ENCODE measurements at places on chromosomes 16 and 17.

DNA sequence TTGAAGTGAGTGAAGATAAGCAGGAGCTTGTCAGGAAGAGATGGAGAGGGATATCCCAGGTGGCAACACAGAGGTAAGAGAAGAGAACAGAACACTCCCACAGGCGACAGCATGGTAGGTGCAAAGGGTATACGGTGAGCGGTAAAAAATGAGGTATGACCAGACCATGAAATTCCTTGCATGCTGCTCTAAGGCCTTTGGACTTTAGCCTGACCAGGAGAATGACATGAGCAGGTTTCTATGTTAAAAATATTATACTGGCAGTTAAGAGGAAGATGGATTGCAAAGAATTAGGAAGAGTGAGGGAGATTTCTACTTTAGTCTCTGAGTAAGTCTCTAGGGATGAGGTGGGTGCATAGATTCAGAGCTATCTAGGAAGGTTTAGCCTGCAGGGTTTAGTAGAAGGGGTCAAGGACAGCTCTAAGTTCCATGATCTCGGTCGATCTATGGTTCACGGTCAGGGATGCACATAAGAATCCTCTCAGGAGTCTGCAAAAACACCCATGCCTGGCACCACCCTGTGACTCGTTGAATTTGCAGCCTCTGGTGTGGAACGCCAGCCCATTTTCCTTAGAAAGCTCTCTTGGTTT lies 65.7 kb downstream of the HLF start:
- no peak for DNase-seq

DNA sequence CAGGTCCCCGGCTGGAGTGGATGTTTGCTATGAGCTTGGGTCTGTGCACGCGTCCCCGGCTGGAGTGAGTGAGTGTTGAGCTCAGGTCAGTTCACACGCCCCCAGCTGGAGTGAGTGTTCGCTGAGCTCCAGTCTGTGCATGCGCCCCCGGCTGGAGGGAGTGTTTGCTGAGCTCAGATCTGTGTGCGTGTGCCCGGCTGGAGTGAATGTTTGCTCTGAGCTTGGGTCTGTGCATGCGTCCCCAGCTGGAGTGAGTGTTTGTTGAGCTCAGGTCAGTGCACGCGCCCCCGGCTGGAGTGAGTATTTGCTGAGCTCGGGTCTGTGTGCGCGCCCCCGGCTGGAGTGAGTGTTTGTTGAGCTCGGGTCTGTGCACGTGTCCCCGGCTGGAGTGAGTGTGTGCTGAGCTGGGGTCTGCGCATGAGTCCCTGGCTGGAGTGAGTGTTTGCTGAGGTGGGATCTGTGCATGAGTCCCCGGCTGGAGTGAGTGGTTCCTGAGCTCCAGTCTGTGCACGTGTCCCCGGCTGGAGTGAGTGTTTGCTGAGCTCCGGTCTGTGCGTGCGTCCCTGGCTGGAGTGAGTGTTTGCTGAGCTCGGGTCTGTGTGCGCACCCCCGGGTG lies 284.2 kb downstream of the SNX29 start:
- DNase-seq = no peak

DNA sequence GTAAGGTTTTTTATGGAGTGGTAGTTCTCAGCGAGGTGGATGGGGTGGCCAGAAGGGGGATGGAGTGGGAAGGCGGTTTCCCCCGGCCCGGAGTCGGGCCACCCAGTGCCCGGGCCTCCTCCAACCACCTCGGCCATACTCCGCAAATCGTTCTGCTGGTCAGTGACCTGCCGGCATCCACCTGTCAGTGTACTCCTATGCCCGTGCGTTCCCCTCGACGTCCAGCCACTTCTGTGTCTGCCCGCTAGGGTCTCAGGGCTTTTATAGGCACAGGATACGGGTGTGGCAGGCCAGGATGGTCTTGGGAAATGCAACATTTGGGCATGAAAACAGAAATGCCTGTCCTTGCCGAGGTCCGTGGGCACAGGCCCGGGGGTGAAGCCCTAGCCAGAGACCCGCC lies 19.3 kb upstream of the ASGR2 start:
- no peak for DNase-seq

- DNase-seq = no peak
These were observed 10.2 kb downstream of the PIK3R5 start for GRCh38 chr17:8955021-8955959.

DNA sequence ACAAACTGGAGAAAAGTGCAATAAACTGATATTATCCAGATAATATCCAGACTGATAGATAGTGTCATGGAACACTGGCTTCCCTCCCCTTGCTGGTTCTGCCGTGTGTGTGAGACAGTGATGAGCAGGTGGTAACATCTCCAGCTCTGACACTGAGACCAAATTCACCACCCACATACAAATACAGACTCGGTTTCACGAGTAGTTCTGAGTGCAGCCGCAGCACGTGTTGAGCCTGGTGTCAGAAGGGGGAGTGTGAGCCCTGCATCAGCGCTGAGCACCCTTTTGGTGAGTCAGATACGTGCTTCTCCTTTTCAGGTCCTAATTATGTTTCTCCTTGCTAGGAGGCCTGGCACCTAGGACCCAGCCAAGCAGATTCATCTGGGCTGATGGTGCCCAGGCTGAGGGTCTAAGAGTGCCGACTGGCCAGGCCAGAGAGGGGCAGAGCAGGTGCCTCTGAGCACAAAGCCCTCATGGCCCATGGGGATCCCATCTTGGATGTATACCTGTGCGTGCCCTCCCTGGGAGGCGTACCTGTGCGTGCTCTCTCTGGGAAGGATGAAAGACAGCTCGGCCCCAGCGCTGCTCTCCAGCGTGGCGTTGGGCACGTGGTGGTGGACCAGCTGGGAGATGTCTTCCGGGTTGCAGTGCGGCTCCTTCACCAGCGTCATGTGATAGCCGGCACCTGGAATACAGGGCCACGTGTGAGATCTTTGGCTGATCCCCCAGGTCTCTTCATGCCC lies 27.3 kb upstream of the RNPS1 start:
- DNase-seq = no peak

GRCh38 chr16:57795431-57795878 lies 6.8 kb downstream of the KIFC3 start:
- no peak for DNase-seq

DNA sequence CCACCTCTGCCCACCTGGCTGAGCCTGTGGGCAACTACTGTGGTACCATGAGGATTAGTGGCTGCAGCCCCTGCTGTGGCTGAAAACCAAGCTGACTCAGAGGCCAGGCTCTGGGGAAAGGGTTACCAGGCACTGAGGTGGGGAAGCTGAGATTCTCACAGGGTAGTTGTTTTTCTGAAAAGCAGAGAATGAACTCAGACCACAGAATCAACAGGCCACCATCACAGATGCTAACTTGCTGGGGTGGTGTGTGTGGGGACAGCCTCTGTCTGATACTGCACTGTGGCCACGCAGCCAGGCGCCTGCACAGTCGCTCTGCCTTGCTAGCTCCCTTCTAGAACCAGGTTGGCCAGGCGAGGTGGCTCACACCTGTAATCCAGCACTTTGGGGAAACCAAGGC lies 28.8 kb downstream of the NPLOC4 start:
- DNase-seq = no peak

- no peak for DNase-seq
These were observed 33.1 kb downstream of the ABR start for GRCh38 chr17:1146561-1147265.

DNA sequence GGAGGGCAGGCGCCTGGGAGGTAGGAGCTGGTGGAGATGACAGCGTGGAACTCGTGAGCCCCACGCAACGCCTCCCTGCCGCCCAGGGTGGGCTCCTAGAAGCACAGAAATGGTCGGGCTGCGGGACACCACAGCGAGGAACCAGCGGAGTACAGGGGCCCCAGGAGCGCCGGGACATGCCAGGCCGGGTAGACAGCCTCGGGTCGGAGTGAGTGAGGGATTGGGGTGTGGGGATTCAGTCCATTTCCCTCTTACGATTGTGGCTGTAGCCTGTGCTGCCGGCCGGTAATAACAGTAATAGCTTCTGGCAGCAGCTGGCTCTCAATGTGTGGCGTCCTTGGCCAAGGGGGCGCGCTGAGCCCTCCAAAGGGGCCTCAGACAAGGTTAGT lies 12.2 kb upstream of the CES3 start:
- DNase-seq = no peak

DNA sequence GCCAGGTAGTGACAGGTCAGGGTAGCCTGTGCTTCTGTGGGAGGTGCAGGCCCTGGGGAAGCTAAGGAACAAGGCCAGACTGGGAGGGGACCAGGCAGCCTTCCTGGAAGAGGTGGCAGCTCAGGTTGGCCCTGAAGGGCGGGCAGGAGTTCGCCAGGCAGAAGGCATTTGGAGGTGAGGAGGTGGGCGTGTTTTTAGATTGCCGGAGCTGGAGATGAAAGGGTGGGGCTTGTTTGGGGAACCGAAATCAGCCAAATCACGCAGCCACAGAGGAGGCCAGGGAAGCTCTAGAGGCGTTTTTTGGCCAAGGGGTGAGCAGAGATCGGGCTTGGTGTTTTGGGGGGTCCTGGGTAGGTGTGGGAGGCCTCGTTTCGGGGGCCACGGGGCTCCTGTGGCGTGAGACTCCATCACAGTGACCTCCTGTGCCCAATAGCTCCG lies 7.6 kb downstream of the ADCY7 start:
- DNase-seq = no peak

DNA sequence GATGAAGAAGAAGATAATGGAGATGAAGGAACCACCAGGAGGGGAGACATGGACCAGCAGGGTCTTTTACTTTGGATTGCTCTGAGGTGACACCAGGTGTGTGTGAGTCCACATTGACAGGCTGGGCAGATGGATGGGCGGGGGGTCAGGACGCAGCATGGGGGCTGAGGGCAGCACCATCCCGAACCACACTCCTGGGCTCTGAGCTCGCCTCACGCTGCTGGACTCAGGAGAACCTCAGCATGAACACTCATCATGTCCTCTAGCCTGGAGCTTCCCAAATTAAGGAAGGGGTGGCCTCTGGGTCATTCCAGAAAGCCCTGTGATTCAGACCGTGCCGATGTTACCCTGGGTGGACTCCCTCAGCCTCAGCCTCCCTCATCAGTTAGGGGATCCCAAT lies 50.4 kb upstream of the MAP3K14 start:
- no peak for DNase-seq

- DNase-seq = no peak
These were observed 174.3 kb upstream of the TNRC6C start for GRCh38 chr17:77783991-77784820.

GRCh38 chr17:44279666-44280391 lies 11.9 kb upstream of the SLC4A1 start:
- DNase-seq = no peak

GRCh38 chr17:19705201-19705600 lies 11.2 kb downstream of the SLC47A2 start:
- DNase-seq = no peak

GRCh38 chr17:82355770-82356427 lies 3.1 kb upstream of the TEX19 start:
- no peak for DNase-seq

GRCh38 chr16:2206780-2207433 lies 1.7 kb downstream of the MLST8 start:
- no peak for DNase-seq

DNA sequence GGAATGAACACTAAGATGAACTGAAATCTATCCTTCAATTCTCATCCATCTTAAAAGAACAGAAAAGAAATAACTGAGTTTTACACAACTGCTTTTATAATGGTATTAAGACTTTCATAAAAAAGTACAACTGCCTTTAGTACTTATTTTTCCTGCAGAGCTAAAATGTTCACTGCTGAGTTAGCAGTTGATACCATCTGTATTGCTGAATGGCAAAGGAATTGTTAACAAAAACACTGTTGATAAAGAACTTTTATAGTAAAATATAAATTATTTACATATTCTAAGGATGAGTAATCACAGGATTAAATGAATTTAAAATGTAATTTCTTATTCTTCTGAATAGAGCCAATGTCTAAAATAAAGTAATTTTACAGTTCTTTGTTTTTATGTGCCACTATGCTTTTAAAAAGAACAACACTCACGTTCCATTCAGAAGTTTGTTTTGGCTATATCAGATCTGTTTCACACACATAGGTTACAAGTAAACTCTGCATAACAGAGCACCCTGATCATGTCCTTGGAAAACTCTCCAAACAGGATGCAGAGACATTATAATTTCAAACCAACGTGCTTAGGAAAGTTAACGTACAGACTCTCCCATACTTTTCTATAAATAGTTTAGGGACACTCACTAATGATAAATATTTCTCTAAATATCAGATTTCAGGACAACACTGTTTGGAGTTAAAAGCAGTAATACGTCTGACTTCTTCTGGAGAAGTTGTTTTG lies 151.1 kb downstream of the ITFG1 start:
- DNase-seq = no peak

DNA sequence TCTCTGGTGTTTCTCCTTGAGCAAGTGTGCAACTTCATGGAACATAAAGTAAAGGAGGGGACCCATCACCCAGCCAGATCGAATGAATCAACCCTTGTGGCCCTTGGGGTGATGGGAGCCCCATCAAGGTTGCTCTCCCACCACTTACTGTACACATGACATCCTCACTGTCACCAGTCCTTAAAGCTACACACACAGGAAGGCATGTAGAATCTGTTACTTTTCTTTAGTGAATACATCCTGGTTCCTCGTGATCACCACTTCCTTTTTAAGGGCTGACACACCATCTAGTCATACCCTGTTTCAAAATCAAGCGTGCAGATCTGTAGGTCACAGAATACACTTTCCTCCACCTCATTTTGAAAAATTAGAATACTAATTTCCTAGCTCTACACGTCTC lies 22.6 kb upstream of the MPHOSPH6 start:
- no peak for DNase-seq

DNA sequence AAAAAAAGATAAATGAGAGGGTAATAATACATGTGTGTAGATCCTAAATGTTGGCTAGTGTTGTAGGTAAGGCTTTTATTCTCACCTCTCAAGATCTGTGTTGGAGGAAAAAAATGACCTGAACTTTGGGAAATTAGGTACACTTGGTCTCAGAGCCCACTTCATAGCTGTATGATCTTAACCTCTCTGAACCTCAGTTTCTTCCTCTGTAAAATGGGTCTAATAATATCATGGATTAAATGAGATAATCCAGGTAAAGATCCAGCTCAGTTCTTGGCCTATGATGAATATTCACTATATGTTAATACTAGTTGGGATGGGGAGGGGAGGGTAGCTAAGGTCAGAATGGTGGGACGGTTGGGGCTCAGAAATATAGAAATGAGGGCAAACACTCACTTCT lies 24.3 kb upstream of the GPRC5B start:
- DNase-seq = no peak

- DNase-seq = no peak
These were observed 230.6 kb upstream of the HSBP1 start for GRCh38 chr16:83577078-83577745.

GRCh38 chr17:15492791-15493692 lies 25.6 kb upstream of the CDRT4 start:
- no peak for DNase-seq

DNA sequence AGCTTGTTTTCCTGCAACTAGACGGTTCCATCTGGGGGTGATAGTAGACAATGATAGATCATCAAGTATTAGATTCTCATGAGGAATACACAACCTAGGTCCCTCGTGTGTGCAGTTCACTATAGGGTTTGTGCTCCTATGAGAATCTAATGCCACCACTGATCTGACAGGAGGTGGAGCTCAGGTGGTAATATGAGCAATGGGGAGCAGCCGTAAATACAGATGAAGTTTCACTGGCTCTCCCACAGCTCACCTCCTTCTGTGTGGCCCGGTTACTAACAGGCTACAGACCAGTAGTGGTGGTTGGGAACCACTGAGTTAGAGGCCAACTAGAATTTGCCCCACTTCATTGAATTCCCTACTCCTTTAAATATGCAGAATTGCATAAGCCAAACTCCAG lies 147.5 kb upstream of the HSBP1 start:
- DNase-seq = no peak

GRCh38 chr17:65856865-65857264 lies 295.4 kb upstream of the AXIN2 start:
- no peak for DNase-seq

GRCh38 chr17:14827396-14827919 lies 437.7 kb downstream of the PMP22 start:
- no peak for DNase-seq

Measured in NCI-H1048 (cell line).